ENCODE measurements at places on chromosomes 16 and 17.
A peak's percentile ranks its signal among the peaks of the same experiment; 100 is the strongest.

GRCh38 chr17:10268005-10268404 is 69.6 kb upstream of the GAS7 start:
- no peak for DNase-seq

- DNase-seq = no peak
Observed at GRCh38 chr16:88505405-88506082, 52.5 kb downstream of the ZFPM1 start.

GRCh38 chr16:29710227-29711219 is 31.5 kb downstream of the QPRT start:
- DNase-seq = peak; percentile 45

- DNase-seq = no peak
Observed at GRCh38 chr16:53982631-53983042, 278.7 kb downstream of the FTO start.

- no peak for DNase-seq
Observed at GRCh38 chr16:72369274-72369673, 197.3 kb upstream of the PMFBP1 start.

GRCh38 chr17:13306310-13306962 is 288.6 kb upstream of the ELAC2 start:
- no peak for DNase-seq

- no peak for DNase-seq
Observed at GRCh38 chr16:59740858-59741257, 1006.7 kb upstream of the GOT2 start.

DNA sequence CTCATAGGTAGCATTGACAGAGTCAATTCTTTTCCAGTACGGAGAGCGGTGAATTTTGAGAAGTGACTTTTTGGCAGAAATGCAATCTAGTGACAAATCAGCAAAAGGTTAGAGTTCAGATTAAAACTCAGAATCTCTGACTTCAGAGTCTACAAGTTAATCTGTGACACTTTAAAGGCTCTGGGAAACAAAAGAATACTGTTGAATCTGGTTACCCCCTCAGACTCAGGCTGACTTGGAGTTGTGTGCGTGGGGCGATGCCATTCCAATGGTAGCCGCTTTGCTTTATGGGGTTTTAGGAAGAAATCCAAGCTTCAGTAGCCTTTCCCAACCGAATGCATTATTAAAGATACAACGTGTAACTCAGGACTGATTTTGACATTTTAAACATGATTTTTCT is 118.2 kb downstream of the CDH13 start:
- no peak for DNase-seq

DNA sequence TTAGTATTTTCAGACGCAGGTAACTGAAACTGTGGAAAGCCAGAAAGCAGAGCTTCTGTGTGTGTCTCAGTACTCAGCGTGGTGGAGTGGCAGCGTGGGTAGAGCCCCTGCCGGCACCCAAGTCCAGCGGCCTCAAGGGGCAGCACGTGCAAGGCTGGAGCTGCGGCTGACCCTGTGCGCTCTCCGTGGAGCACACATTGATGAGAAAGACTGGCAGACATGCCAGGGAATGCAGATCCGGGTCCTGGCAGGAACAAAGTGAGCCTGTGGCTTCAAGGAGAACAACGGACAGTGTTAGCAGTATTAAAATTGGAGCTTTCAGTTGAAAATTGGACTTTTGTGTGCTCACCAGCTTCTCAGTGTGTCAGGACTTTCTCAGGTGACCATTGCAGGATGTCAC is 23.3 kb downstream of the ZC3H18 start:
- no peak for DNase-seq

GRCh38 chr17:17236295-17237025 is 508 bp downstream of the FLCN start:
- DNase-seq = peak; percentile 51

DNA sequence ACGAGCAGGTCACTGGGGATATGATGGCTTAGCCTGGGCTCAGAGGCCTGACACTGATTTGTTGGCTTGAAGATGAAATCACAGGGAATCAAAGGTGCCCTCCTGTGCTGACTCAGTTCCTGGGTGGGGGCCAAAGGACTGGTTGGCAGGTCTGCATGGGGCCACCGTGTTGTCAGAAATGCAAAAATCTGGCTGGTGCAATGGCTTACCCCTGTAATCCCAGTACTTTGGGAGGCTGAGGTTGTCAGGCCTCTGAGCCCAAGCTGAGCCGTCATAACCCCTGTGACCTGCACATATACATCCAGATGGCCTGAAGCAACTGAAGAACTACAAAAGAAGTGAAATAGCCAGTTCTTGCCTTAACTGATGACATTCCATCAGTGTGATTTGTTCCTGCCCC is 314.2 kb downstream of the WWOX start:
- DNase-seq = no peak

GRCh38 chr16:86499889-86500707 is 10.2 kb upstream of the FOXF1 start:
- no peak for DNase-seq

- DNase-seq = no peak
Observed at GRCh38 chr17:79188048-79188447, 113.4 kb downstream of the ENGASE start.

- DNase-seq = peak; percentile 86
Observed at GRCh38 chr17:83192161-83192788, 112.9 kb downstream of the METRNL start.

DNA sequence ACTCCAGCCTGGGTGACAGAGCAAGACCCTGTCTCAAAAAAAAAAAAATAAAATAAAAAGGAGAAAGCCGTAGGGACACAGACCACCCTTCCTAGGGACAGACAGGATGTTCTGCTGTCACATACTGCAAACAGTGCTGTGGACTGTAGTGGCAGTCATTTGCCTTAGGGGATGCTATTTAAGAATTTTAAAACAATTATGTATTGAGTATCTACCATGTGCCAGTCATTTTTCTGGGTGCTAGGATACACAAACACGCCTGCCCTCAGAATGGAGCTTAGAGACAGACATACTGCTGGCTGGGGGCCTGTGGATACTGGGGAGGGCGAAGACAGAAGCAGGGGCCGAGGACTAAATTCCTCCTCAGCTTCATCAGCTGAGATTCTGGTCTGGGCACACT is 45.5 kb downstream of the MRC2 start:
- DNase-seq = peak; percentile 29

DNA sequence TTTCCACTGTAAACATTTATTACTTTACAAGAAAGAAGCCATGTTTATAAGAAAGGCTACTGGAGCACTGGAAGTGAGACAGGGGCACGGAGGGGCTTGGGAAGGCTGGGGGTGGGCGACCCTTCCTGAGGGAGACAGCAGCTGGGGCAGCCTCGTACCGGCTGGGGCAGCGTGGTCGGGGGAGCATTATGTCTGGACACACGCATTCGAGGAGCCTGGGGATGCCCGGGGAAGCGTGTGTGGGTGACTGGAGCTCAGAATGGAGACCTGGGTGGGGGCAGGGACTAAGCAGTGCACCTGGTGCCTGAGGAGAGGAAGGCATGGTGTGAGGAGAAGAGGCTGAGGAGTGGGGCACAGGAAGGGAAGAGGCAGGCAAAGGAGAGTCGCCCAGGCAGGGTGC is 64.5 kb downstream of the SRCIN1 start:
- no peak for DNase-seq

DNA sequence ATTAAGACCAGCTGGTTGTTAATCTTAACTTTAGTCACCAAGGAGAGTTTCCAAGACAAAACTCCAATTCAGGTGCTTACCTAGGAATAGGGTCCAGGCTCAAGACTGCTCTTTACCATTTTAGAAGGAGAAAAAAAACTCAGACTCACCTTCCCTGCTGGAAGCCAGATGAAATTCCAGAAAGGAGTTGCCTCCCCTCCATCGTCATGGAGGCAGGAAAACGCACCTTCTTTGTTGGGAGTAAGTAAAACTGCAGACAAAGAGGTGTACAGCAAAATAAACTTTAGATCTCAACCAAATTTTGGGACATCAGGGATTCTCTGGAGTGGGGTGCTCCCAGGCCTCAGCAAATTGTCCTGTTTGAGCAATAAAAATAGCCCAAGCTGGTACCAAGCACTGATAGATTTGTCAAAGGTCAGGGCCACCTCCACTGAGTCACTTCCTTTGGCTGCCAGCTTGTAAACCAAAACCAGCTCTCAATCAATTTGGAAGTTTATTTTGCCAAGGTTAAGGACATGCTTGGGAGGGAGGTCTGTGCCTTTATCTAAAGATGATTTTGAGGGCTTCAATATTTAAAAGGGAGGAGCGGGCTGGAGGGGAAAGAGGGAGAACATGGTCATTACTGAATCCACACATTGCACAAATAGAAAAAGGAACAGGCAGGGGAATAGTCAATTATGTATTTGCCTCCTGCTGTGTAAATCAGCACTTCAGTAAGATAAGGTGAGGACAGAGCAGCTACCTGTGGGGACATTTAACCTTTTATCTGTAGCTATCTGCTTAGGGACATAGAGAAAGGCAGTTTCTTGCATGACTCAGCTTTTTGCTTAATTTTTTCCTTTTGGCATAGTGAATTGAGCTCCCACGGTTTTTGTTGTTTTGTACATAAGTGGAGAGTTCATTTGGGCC is 1.5 kb upstream of the ALDH3A2 start:
- DNase-seq = no peak

Data from posterior vena cava (tissue), 2 donors.